ENCODE measurements at places on chromosomes 7 and 10. TPM values are rescaled to one million over a fixed set of nuclear protein-coding genes. Genes with fewer than 3 reads are reported as not detected.
A peak's percentile ranks its signal among the peaks of the same experiment; 100 is the strongest.

- no peak overlapping the region for H3K4me3 ChIP-seq
- H3K4me1 ChIP-seq, result peaks cover 38% of the 10 kb centered on the region
- no peaks in the 10 kb centered on the region for H3K27me3 ChIP-seq
- peak; percentile 89 for DNase-seq
- H3K36me3 ChIP-seq, result 0 out of 2 replicates have a peak, but pooled peaks cover 2% of the 10 kb centered on the region
- H3K27ac ChIP-seq, result no peak overlapping the region
These were observed 9.0 kb downstream of the MTURN start for GRCh38 chr7:30143748-30144251.

DNA sequence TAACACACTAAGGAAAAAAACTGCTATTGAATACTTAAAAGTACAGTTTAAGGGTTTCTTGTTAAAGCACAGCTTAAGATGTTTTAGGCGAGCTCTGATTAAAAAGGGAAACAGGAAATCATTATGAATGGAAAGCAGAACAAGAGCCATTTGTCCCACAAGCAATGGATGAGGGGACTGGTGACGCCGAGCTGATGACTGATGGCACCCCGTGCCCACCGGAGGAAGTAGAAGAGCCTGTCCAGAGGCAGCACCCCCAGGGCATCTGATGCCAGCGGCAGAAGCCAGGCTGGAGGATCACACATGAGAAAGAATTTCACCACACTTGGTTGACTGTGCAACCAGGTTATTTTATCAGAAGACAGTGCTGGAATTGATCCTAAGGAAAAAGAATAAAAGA is 15.0 kb upstream of the INSIG1 start:
- no peaks in the 10 kb centered on the region for H3K36me3 ChIP-seq
- no peak overlapping the region for H3K4me3 ChIP-seq
- H3K4me1 ChIP-seq, result no peaks in the 10 kb centered on the region
- DNase-seq, result no peak

GRCh38 chr10:20949967-20950366 is 52.9 kb upstream of the NEBL start:
- H3K27me3 ChIP-seq, result no peaks in the 10 kb centered on the region
- no peak overlapping the region for H3K27ac ChIP-seq
- no peaks in the 10 kb centered on the region for H3K4me1 ChIP-seq
- H3K36me3 ChIP-seq, result no peaks in the 10 kb centered on the region

DNA sequence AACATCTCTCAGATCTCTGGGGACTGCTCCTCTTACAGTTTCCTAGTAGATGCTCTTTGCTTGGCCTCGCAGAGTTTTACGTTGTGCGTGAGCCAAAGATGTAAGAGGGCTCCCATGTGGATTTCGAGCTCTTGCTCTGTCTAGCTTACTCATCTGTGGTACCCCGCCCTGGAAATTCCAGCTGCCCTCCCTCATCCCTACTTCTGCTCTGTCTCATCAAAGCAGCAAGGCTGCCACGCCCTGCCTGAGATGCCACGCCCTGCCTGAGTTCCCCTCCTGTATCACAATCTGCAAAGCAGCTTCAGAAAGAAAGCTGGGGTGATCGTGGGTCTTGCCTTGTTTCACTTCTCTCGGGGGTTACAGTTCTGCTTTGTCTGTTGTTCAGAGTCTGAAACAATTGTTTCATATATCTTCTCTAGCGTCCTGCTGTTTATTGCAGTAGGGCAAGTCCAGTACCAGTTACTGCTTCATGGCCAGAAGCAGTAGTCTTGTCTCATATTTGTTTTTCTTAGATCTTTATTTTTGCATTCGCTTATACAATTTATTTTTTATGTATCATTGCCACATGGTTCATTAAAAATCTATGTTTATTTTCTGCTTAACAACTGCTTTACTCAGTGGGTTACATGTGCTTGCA is 36.1 kb upstream of the CCNY start:
- H3K36me3 ChIP-seq, result no peaks in the 10 kb centered on the region
- H3K27me3 ChIP-seq, result no peaks in the 10 kb centered on the region
- DNase-seq, result peak; percentile 49
- no peaks in the 10 kb centered on the region for H3K4me1 ChIP-seq
- no peak overlapping the region for H3K4me3 ChIP-seq

DNA sequence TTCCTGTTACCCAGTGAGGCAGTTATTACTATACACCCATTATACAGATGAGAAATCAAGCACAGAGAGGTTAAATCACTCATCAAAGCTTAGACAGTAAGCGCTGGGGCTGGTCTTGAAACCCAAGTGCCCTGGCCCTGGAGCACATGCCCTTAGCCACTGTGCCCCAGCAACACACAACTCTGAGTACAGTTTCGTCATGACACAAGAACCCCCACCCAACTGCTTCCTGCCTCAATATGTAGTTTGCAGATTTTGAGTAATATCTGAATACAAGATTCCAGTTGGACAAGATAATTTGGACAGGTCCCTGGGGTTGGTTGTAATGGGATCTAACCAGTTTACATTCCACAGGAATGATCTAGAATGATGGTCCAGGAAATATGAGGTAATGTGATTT is 62.8 kb downstream of the SH3PXD2A start:
- no peaks in the 10 kb centered on the region for H3K27me3 ChIP-seq
- no peak for DNase-seq
- H3K4me3 ChIP-seq, result no peak overlapping the region
- H3K36me3 ChIP-seq, result no peaks in the 10 kb centered on the region
- no peaks in the 10 kb centered on the region for H3K4me1 ChIP-seq

- no peaks in the 10 kb centered on the region for H3K36me3 ChIP-seq
- no peak for DNase-seq
- H3K27ac ChIP-seq, result no peak overlapping the region
- no peak overlapping the region for H3K4me3 ChIP-seq
These were observed 446.5 kb downstream of the INHBA start for GRCh38 chr7:41256186-41256945.

The SUGCT gene
- 4.8 TPM for total RNA-seq

DNA sequence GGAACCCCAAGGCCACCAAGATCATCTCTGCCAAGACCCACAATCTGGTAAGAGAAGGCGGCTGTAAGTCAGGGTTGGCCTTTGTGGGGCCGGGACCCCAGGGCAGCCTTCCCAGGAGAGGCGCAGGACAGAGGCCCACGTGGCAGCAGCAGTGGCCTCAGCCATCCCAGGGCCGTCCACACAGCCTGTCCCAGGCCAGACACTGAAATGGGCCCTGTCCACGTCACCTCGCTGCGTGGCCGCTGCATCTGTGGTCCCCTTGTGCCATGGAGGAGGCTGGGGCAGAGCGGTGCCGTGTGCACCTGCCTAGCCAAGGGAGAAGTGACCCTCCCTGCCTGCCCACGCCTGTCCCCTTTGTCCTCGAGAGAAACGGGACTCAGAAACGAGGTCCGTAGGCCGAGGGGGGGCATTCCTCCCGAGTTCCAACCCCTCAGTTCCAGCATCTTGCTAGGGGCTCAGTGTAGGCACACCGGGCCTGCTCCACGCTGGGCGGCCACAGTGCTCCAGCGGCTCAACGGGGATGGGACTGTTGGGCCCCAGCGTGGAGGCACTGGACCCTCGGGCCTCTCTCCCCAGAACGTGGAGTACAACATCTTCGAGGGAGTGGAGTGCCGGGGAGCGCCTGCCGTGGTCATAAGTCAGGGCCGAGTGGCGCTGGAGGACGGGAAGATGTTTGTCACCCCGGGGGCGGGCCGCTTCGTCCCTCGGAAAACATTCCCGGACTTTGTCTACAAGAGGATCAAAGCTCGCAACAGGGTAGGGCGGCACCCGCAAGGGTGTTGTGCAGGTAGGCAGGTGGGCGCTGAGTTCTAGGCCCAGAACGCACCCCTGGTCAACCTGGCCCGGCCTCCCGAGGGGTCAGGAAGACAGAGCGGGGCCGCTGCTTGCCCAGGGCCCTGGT is 15.6 kb downstream of the DPYSL4 start:
- H3K27ac ChIP-seq, result no peak overlapping the region
- H3K27me3 ChIP-seq, result no peaks in the 10 kb centered on the region

DNA sequence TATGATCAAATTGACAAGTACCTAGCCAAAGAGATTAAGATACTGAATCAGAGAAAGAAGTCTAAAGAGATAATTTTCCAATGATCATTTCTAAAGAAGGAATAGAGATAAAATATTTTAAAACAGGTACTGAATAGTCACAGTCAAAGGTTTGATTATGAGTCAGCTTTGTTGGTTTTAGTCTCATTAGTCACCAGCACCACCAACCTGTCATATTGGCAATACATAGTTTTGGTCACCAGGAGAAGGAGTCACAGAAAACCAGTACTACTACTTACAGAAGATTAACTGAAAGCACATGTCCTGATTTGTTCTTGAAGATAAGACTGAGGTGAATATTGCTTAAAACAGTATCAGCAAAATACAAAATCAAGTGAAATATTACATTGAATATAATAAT is 34.6 kb downstream of the ZEB1 start:
- H3K4me3 ChIP-seq, result no peak overlapping the region
- no peak for DNase-seq
- 0 out of 2 replicates have a peak, but pooled peaks cover 3% of the 10 kb centered on the region for H3K4me1 ChIP-seq
- no peaks in the 10 kb centered on the region for H3K36me3 ChIP-seq

- DNase-seq, result no peak
- no peak overlapping the region for H3K27ac ChIP-seq
These were observed 43.2 kb upstream of the CPXM2 start for GRCh38 chr10:123934846-123935245.

- no peaks in the 10 kb centered on the region for H3K36me3 ChIP-seq
- no peaks in the 10 kb centered on the region for H3K4me1 ChIP-seq
- no peak for DNase-seq
- no peak overlapping the region for H3K4me3 ChIP-seq
- H3K27ac ChIP-seq, result no peak overlapping the region
These were observed 125.3 kb downstream of the CHCHD3 start for GRCh38 chr7:132956556-132956955.

The XRCC2 gene
- total RNA-seq, result 45.0 TPM

DNA sequence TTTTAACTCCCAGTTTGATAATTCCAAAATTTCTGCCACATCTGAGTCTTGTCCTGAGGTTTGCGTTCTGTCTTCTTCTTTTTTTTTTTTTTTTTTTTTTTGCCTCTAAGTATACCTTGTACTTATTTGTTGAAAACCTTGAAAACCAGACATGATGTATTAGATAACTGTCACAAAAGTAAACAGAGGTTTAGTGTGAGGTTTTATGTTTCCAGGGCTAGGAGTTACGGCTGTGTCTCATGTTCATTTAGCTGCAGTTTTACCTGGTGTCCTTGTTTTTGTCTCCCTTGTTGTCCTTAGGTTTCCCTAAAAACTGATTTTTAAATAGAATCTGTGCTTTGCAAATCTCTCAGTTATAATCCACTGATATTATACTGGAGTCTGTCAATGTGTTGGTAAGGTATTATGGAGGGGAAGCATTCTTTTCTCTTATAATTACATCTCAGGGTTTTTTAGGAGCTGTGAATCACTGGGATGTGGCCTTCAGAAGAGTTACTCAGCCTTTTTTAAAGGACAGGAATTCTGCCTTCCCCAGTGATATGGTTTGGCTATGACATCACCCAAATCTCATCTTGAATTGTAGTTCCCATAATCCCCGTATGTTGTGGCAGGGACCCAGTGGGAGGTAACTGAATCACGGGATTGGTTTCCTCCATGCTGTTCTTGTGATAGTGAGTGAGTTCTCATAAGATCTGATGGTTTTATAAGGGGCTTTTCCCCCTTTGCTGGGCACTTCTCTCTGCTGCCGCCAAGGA is 95.0 kb downstream of the CDCA7L start:
- no peak overlapping the region for H3K27ac ChIP-seq
- no peaks in the 10 kb centered on the region for H3K27me3 ChIP-seq
- peak overlapping the region; percentile 20 for H3K4me3 ChIP-seq
- no peaks in the 10 kb centered on the region for H3K36me3 ChIP-seq
- DNase-seq, result peak; percentile 19

The JAZF1 gene
- total RNA-seq, result 10.3 TPM

The COL13A1 gene
- 0.20 TPM for total RNA-seq

- no peaks in the 10 kb centered on the region for H3K27me3 ChIP-seq
- peak; percentile 38 for DNase-seq
- H3K4me1 ChIP-seq, result peaks cover 15% of the 10 kb centered on the region
- peak overlapping the region; percentile 81 for H3K27ac ChIP-seq
- peak overlapping the region; percentile 95 for H3K4me3 ChIP-seq
These were observed 977 bp downstream of the TMEM248 start for GRCh38 chr7:66921918-66922486.

- H3K4me1 ChIP-seq, result 0 out of 2 replicates have a peak, but pooled peaks cover 4% of the 10 kb centered on the region
- no peaks in the 10 kb centered on the region for H3K27me3 ChIP-seq
- DNase-seq, result peak; percentile 57
- H3K36me3 ChIP-seq, result no peaks in the 10 kb centered on the region
- peak overlapping the region; percentile 88 for H3K27ac ChIP-seq
These were observed 650 bp upstream of the TM9SF3 start for GRCh38 chr10:96587264-96588059.

DNA sequence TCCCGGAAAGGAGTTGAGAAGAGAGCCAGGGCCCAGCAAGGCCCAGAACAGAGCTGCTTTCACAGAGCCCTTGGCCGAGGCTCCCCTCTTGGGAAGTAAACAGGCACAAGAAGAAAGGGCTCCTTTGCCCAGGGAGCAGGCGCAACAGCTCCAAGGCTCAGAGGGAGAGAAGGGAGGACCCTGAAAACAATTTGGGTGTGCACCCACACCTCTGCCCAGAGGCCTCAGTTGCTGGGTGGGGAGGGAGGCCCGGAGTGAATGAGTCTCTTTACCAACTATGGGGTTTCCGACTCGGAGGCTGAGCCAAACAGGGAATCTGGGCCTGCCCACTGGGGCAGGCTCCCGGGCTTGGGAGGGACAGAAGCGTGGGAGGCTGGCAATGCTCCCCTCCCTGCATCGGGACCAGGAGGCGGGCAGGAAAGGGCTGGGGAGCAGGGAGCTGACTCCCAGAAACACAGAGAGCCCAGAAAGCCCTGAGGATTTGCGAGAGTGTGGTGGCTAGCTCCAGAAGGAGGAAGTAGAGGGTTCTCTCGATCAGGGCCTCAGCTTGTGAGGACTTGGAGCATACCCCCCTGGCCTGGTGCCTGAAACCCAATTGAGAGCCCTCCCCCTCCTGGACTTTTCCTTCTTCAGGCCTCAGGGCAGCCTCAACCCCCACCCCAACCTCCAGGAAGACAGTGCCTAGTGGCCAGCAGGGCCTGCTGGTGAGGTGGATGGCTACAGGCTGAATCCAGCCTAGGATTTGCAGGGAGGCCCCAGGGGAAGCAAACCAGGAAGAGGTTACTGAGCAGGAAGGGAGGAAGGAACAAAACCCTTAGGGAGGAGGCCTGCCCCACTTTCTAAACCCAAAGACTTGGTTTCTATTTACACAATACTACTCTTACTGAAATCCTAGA is 6.2 kb downstream of the C10orf105 start:
- DNase-seq, result peak; percentile 23
- no peaks in the 10 kb centered on the region for H3K27me3 ChIP-seq
- H3K27ac ChIP-seq, result no peak overlapping the region
- no peaks in the 10 kb centered on the region for H3K36me3 ChIP-seq

GRCh38 chr10:45624724-45625123 is 47.8 kb downstream of the ZFAND4 start:
- no peaks in the 10 kb centered on the region for H3K36me3 ChIP-seq
- DNase-seq, result no peak
- H3K27ac ChIP-seq, result no peak overlapping the region
- H3K4me1 ChIP-seq, result no peaks in the 10 kb centered on the region

DNA sequence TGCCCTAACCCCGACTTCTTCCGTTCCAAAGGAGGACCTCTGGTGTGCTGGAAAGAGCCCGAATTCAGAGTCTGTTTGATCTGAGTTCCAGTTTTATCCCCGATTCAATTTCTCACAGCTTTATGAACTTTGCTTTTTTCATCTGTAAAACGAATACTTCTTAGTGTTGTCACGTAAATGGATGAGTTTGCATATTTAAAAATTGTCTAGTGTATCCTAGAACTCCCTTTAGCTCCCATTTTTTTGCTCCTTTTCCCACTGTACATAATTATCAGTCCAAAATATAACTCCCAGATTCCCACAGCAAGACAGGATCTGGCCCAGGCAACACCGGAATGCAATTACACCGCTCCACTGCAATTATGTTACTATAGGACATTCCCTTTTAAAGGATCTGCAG is 80.7 kb upstream of the ARHGAP21 start:
- no peaks in the 10 kb centered on the region for H3K36me3 ChIP-seq
- no peaks in the 10 kb centered on the region for H3K4me1 ChIP-seq
- no peak overlapping the region for H3K27ac ChIP-seq
